Activated naive CD8-positive, alpha-beta T cell treated with anti-CD3 and anti-CD28 coated beads, Interleukin-2, amount 10 ng/mL, durations not matched to agents 7 days and 5 days (primary cell): ENCODE measurements at places on chromosomes 1 and 21. TPM values are rescaled to one million over a fixed set of nuclear protein-coding genes. Genes with fewer than 3 reads are reported as not detected.
A peak's percentile ranks its signal among the peaks of the same experiment; 100 is the strongest.

GRCh38 chr1:228081144-228081543 is 1.4 kb upstream of the ARF1 start:
- H3K27ac ChIP-seq = peak overlapping the region; percentile 89
- no peaks in the 10 kb centered on the region for H3K27me3 ChIP-seq
- DNase-seq = peak; percentile 26
- H3K4me3 ChIP-seq = peak overlapping the region; percentile 87

DNA sequence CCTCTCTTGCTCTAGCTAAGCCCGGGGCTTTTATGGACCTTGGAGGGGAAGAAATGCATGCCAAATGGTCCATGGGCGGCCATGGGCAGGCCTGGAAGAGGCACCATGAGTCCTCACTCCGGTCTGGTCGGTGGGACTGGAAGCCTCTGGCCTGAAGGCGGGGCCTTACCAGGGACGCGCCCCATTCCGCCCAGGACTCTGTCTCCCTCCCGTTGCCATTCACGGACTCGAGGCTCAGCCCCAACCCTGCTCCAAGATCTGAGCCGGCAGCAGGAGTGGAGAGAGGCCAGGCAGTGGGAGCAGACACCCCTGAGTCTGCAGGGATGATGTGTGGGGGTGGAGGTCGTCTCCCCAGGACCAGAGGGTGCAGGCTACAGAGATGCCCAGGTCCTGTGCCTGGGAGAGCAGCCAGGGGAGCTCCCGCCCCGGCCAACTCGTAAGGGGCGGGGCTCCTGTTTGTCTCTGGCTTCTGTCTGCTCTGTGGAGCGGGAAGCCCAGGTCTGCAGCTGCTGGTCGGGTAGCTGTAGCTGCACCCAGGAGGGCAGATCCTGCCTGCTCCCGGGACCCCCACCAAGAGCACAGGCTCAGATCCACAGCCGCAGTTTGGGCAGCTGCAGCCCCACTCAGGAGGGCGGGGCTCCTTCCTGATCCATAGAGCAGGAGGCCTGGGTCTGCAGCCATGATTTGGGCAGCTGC is 8.3 kb upstream of the KANK4 start:
- no peaks in the 10 kb centered on the region for H3K27me3 ChIP-seq
- H3K4me1 ChIP-seq = no peaks in the 10 kb centered on the region
- no peak for DNase-seq
- H3K36me3 ChIP-seq = no peaks in the 10 kb centered on the region

DNA sequence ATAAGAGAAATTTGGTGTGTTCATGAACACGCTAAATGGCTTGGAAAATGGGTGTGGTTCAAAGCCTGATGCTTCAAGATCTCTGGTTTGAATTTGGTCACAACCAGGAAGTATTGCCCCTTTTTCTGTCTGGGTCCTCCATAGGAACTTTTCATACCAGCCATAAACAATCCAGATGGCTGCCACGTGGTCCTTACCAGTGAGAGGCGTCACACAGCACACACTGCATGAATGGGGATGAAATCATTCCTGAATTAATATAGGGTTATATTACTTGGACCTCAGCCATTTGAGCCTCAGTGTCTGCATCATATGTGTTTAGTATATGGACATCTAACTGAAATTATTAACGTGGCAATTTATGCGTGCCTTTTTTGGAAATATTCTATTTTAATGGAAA is 64.0 kb downstream of the PRRX1 start:
- peaks cover 10% of the 10 kb centered on the region for H3K27me3 ChIP-seq
- no peaks in the 10 kb centered on the region for H3K36me3 ChIP-seq
- no peak overlapping the region for H3K27ac ChIP-seq
- no peaks in the 10 kb centered on the region for H3K4me1 ChIP-seq
- no peak for DNase-seq

- peaks cover 12% of the 10 kb centered on the region for H3K4me1 ChIP-seq
- no peak overlapping the region for H3K4me3 ChIP-seq
- DNase-seq = no peak
Measured at GRCh38 chr1:39863177-39863576, 20.1 kb downstream of the TRIT1 start.

- peaks cover 39% of the 10 kb centered on the region for H3K4me1 ChIP-seq
- DNase-seq = no peak
- H3K27me3 ChIP-seq = no peaks in the 10 kb centered on the region
- H3K4me3 ChIP-seq = no peak overlapping the region
- H3K36me3 ChIP-seq = peaks cover 55% of the 10 kb centered on the region
Measured at GRCh38 chr21:46564391-46564790, 40.5 kb downstream of the S100B start.

- H3K27me3 ChIP-seq = no peaks in the 10 kb centered on the region
- peaks cover 5% of the 10 kb centered on the region for H3K4me1 ChIP-seq
- no peak overlapping the region for H3K27ac ChIP-seq
- no peak for DNase-seq
- no peak overlapping the region for H3K4me3 ChIP-seq
Measured at GRCh38 chr1:169060043-169060722, 46.3 kb upstream of the ATP1B1 start.

DNA sequence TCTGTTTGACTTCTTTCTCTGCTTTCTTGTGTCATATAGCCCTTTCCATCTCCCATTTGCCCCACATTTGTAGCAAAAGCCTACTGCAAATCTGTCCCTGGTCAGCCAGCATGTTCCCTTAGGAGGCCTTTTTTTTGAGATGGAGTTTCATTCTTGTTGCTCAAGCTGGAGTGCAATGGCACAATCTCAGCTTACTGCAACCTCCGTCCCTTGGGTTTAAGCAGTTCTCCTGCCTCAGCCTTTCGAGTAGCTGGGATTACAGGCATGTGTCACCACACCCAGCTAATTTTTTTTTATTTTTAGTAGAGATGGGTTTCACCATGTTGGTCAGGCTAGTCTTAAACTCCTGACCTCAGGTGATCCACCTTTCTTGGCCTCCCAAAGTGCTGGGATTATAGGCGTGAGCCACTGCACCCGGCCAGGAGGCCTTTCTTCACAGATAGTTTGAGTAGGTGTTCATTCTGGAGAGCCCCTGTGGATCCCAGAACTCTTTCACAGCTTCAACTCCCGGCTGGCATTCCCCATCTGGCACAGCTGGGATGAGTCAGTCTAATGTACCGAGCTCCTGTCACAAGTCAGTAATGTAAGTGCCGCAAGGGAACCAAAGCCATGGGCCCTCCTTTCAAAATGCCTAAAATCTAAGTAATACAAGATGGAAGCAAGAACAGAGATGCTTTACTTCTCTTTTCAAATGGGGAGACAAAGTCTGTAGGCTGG is 9.4 kb upstream of the NHLH1 start:
- no peaks in the 10 kb centered on the region for H3K27me3 ChIP-seq
- DNase-seq = no peak
- no peaks in the 10 kb centered on the region for H3K4me1 ChIP-seq
- H3K27ac ChIP-seq = no peak overlapping the region
- peaks cover 25% of the 10 kb centered on the region for H3K36me3 ChIP-seq
- H3K4me3 ChIP-seq = no peak overlapping the region

GRCh38 chr1:20660847-20661206 is 342 bp downstream of the DDOST start:
- H3K27me3 ChIP-seq = no peaks in the 10 kb centered on the region
- H3K36me3 ChIP-seq = peaks cover 10% of the 10 kb centered on the region
- H3K27ac ChIP-seq = peak overlapping the region; percentile 96
- no peak for DNase-seq

DNA sequence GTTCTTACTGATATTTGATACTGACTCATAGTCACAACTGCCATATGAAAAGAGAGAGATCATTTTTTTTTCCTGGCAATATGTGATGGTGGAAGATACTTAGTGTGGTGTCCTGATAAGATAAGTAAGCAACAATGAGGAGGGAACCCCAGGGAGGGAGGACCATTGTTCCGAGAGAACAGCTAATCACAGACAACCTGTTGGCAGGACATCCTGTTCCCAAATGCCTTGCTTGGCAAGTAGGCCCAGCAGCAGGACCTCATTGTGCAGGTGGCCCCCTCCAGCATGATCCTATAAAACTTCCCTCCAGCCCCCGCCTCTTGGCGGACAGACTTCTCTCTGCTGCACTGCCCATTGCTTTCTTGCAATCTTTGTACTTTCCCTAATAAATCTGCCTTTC is 329.4 kb upstream of the CHRM3 start:
- no peak for DNase-seq
- no peaks in the 10 kb centered on the region for H3K27me3 ChIP-seq
- H3K4me3 ChIP-seq = no peak overlapping the region
- no peak overlapping the region for H3K27ac ChIP-seq

The TFF3 gene
- not detected for total RNA-seq

The JAK1 gene
- 213 TPM for total RNA-seq

The RAD54L gene
- 47.9 TPM for total RNA-seq

The ARTN gene
- 0.71 TPM for total RNA-seq

The AMY1C gene
- not detected for total RNA-seq
